SK-N-SH treated with all-trans-retinoic acid at 6 μM for 48 hours (cell line): ENCODE measurements at places on chromosomes 16 and 17.

DNA sequence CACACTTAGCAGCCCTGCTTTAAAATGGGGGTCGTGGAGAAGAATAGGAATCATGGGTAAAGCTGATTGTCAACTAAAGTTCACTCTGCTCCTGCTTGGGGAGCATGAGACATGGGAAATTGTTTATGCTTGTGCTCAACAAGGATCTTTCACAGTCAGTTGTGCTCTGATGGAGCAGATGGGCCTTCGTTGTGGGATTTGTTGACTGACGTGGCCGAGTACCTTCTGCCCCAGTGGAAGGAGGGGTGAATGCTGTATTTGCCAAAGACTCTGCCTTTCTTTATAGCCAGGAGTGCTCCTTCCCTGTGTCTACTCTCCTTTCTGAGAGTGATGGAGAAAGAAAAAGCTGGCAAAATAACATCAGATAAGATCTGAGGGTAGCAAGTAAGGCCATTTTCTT, 11.4 kb downstream of the ARSG start:
- no peak for ATAC-seq

DNA sequence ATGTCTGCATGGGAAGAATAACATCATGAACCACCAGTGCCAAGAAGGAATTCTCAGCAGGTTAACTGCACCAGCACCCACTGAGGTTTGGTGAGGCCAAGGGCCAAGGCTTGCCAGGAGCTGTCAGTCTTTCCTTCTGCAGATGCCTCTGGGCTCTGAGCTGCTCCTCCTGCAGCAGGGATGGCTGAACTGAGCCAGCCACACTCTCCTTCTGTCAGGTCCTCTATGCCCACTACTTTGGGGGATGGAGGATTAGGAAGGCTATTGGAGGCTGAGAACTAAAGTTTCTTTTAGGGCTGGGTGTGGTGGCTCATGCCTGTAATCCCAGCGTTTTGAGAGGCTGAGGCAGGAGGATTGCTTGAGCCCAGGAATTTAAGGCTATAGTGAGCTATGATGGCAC, 71.6 kb downstream of the PLXDC1 start:
- no peak for ATAC-seq

DNA sequence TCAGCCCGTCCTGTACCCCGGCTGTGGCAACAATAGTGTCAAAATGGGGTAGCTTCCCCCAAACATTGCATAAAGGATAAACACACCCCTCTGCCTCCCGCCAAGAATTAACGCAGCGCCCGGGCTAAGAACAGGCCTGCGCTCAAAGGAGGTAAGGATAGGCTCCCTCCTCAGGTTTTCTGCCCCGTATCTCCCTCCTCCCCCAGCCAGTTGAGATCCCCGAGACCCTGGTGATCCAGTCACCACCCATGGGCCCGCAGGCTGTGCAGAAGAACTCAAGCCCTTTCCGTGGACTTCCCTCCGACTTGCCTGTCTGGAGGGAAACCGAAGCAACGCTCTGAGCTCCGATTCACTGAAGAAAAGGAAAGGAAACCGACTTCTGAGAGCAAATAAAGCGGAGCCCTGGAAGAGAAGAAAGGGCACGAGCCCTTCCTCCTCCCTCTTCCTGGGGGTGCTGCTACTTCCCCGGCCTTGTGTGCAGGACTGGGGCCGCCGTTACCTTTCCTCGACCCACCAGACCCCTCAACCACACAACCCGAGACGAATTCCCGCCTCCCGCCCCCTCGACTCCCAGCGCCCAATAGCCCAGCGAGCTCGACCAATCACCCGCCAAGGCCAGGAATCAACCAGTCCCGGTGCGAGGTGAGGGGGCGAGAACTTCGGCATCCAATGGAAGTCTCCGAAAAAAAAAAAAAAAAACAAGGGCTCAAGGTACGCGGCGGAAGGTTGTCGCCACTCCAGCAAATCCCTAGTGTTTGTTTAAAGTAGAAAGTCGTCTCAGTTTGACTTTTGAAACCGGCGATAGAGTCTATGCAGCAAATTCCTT, at the start of gene BRIP1:
TSS of gene BRIP1 (minus strand) at position 554 of the 826 bp plus-strand sequence. CDS start 1,989 bp downstream, outside the sequence.
- peak; percentile 98 for ATAC-seq

DNA sequence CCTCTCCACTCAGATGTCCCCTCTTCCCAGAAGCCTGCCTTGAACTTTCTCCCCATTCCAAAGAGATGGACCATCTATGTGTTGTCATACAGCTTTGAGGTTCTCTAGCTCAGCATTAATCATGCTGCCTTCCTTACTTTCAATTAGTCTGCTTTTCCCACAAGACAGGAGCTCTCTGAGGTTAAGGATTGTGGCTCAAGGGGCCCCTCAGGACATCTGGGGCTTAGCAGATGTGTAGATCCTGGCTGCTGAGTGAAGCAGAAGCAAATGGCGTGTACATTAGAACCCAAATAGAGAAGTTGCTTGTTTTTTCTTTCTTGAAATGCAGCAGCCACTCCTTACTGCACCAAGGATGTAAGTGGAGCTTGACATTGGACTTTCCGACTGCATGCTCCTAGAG, 330.5 kb upstream of the TNRC6C start:
- no peak for ATAC-seq

- ATAC-seq = no peak
Observed at GRCh38 chr16:54040975-54041374, 245.6 kb downstream of the IRX3 start.

GRCh38 chr17:50132104-50132794, 2.3 kb upstream of the SAMD14 start:
- no peak for ATAC-seq

DNA sequence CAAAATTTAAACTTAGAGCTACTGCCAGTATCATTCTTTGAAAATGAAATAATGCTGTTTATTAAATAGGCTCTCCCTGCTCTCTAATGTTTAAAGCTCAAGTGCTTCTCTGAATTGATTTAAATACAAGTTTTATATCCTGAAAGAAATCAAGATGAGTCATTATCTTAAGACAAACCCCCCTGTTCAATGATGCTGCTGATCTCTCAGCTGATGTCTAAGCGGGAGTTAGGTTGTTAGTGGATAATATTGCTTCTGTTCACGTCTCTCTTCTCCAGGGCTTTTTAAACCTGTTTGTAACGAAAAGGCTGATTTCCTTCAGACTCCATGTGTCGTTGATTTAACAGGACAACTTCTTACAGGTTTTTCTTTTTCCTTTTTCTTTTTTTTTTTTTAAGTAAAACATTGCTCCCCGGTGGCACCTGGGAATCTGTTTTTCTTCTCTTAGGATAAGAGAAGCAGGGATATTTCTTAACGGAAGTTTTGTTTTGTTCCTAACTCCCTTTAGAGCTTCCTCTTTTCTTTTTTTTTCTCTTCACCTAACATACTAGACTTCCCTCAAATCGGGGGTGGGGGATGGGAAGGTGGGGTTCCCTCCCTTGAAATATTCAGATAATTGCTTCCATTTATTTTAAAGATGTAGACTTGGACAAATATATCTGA, 807 bp upstream of the LYRM9 start:
- ATAC-seq = no peak

DNA sequence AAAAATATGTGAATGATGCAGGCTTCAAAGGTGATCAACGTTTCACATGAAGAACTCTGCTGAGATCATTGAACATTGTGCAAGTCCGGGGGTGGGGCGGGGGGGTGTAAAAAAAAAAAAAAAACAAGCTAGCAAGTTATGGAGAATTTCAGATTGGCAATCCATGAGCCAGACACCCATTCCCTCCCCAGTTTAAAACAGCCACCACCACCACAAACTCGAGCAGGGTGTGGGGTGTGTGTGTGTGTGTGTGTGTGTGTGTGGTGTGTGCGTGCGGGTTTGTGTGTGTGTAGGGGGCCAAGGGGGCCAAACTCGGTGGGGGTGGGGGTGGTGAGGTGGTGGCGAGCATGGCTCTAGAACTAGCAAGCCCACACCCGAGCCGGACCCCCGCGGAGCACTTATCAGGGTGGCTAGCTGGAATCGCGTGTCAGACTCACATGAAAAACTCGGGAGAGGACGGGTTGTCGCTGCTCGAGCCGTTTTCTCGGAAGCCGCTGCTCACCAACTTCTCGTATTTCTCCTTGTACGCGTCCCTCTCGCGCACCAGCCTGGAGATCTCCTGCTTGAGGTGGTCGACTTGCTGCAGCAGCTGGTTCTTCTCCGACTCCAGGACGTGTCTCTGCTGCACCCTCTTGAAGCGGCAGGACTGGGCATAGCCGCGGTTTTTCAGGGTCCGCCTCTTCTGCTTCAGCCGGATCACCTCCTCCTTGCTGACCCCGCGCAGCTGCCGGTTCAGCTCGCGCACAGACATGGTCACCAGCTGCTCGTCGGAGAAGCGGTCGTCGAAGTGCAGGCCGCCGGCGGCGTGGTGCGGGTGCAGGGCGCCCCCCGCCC, 2.0 kb downstream of the MAF start:
- ATAC-seq = no peak

DNA sequence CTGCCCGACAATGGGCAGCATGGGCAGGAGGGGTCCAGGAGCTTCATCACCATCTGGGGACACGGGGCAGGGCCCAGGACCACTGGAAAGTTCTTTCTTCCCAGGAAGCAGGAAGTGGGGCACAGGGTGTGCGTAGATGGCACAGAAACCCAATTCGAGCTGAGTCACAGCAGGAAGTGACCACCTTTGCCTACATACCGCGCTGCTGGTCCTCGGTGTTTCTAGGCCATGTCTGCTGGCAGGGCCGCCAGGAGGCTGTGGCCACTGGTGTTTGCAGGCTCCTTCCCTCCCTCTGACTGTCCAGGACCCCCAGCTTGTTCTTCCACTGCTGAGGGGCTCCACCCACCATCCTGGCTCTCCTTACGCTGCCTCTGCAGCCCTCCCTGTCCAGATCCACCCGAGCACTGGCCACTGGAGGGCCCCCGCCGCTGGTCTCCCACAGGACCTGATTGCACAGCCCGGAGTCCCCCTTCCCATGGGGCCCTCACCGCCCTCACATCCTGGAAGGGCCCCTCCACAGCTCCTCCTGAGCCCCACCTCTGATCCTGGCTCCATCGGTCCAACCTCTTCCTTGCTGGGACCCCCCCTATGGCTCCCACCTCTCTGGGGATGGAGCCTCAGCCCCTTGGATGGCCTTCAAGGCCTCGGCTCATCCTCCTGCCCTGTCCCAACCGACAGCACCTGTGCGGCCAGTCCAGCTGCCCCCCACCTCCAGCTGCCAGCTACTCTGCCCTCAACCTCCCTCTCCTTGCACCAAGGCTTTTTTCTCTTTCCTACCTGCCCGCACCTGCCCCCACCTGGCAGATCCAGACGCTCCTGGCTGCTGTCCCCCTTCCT, 14.5 kb upstream of the RASD1 start:
- no peak for ATAC-seq

GRCh38 chr16:49747654-49748053, 108.3 kb downstream of the ZNF423 start:
- ATAC-seq = no peak

GRCh38 chr16:3980253-3981111, 100.0 kb upstream of the CREBBP start:
- peak; percentile 85 for ATAC-seq

DNA sequence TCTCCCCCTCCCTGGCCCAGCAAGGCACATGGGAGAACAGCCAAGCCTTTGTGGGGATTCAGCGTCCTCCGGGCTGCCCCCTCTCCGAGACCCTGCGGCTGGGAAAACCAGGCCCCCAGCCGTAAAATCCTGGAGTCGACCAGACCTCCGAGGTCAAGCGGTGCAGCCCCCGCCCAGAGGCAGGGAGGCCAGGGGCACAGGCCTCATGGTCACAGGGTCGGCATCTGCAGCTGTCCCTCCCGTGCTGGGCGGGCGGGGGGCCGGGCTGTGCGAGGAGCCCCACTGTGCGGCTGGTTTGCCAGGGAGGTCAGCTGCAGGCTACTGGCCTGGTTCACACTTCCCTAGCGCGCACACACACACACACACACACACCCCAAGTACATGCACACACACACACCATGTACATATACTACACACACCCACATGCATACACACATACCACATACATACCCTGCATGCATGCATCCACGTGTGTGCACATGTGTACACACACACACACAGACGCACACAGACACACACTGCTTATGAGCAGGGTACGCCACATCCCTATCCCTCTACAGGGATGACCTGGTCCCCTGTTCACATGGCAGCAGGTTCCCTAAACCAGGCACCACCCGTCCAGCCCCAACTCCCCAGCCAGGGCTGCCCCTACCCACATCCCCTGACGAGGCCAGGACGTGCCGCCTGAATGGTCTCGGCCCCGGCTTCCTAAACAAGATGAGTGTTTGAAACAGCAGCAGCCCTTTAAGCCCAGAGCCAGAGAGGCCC, 108.9 kb upstream of the CIBAR2 start:
- ATAC-seq = no peak

DNA sequence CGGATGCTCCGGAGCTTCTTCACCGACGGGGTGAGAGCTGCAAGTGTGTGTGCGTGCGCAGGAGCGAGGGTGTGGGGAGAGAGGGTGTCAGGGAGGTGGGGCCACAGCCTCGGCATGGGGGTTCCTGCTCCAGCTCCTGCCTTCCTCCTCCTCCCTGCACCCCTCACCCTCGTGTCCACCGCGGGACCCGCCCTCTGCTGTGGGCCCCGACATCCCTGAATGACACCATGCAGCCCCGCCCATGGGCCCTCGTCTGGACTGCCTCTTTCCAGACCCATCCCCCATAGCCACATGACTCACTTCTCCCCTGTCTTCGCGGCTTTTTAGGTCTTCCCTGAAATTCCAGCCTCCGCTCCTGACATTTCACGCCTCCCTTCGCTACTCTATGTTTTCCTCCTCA, 41.6 kb downstream of the ARHGAP23 start:
- no peak for ATAC-seq

DNA sequence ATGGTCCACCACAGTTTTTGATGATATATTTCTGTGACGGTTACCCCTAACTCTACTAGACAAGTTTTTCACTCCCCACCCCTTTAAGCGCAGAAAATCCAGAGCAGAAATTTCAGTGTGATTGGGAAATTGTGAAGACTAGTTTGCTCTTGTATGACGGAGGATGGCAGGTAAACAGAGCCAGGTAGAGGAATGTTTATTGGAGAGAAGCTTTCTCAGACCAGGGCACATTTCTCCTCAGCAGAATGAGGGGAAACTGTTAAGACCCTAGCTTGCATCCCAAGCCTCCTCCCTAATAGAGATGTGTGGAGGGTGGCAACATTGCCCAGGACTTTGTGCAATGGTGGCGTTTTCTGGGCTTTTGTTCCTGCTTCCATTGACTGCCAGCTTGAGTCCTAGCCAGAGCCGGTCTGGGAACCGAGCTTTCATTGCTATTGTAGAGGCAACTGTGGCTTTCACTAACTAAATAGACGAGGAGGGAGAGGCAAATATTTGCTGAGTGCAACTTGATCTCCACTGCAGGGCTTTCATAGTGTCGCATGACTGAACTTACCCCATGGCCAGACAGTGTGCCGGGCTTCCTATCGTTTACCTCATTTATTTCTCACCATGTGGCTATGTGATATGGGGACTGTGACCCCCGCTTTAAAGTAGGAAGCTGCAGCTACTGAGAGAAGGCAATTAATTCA, 159.6 kb upstream of the MPHOSPH6 start:
- no peak for ATAC-seq

DNA sequence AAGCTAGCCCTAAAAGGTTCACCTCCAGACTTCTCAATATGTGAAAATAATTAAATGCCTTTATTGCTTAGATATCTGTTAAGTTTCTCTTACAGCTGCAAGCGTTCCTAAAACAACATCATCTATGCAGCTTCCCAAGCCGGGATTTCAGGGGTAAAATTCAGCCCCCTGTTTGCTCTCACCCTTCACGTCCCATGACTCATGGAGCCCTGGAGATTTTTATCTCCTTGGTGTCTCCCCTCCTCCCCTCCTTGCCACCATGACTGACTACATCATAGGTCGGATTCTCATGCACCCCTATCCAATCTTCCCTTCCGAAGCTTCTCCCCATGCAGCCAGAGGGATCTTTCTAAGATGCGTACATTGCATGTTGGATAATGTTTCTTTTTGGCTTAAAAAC, 21.0 kb upstream of the CACNG4 start:
- ATAC-seq = no peak

- no peak for ATAC-seq
Observed at GRCh38 chr16:85046472-85046916, 18.9 kb downstream of the KIAA0513 start.

GRCh38 chr17:80804466-80804865, 187.2 kb upstream of the CHMP6 start:
- no peak for ATAC-seq
